ENCODE measurements at places on chromosomes 4 and X. TPM values are rescaled to one million over a fixed set of nuclear protein-coding genes. Genes with fewer than 3 reads are reported as not detected.

Gene TRIM61
- total RNA-seq = not detected

Gene CFAP299
- not detected for total RNA-seq

Gene PRR32
- total RNA-seq = not detected

Gene CPLX1
- 0.57 TPM for total RNA-seq

Gene NSG1
- total RNA-seq = 0.96 TPM

Gene MAGEA1
- 0.16 TPM for total RNA-seq

Data from A549 treated with CpdA at 1 μM for 4 hours (cell line).